Lung (tissue), 17 donors: ENCODE measurements at places on chromosomes 7 and 10. TPM values are rescaled to one million over a fixed set of nuclear protein-coding genes. Genes with fewer than 3 reads are reported as not detected.

The PRPS1L1 gene
- not detected for total RNA-seq

The STK31 gene
- 0.86 TPM for total RNA-seq

DNA sequence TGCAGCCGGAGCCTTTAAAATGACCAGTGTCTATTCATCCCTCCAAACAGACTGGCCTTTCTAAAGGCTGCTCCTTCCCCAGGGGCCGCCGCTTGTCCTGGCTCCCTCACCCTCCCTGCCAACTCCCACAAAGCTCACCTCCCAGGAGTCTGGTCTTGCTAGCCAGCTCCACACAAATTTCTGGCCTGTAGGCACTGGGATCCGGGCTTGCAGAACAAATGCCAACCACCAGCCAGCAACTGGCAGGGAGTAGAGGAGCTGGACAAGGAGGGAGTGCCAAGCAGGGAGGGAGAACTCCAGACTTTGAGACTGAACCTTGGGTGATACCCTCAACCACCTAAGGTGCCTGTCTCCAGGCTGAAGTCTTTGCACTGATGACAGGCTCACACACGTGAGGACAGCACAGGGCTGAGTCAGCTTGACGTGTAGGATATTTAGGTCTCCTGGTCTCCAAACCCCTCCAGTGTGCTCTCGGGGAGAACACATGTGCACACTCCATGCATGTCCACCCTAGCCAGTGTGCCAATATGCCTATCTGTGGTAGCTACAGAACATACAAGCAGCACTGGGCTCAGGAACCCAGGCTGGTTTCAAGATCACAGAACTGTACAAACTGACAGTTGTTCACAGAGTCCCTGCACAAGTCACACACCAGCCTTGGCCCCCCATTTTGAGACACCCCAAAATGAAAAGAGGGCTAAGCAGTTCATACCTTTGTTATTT lies 6.0 kb downstream of the PAX2 start:
- peaks cover 15% of the 10 kb centered on the region for H3K4me1 ChIP-seq
- no peak overlapping the region for H3K4me3 ChIP-seq
- H3K36me3 ChIP-seq: no peaks in the 10 kb centered on the region
- no peak overlapping the region for H3K27ac ChIP-seq
- DNase-seq: no peak

The ZNF503 gene
- 37.8 TPM for total RNA-seq

GRCh38 chr10:13222566-13222965 lies 11.6 kb downstream of the UCMA start:
- no peak overlapping the region for H3K4me3 ChIP-seq
- no peak overlapping the region for H3K27ac ChIP-seq
- no peaks in the 10 kb centered on the region for H3K27me3 ChIP-seq
- DNase-seq: no peak
- H3K36me3 ChIP-seq: no peaks in the 10 kb centered on the region

The MKI67 gene
- 8.6 TPM for total RNA-seq

DNA sequence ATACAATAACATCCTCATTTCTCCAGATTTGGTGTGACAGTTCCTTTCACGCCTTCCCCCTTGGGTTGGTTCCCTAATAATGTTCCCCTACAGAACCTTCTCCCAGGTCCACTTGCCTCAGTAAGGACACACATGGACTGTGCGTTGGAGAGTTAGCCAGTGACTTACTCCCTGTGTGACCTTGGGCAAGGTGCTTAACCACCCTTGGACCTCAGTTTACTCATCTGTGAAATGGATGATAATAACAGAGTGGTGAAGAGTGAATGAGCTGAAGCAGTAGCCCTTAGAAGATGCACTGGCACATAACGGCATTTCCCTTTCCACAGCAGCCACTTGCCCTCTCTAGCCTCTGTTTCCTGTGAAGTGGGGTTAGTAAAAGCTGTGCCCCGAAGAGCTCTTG lies 175.8 kb downstream of the PKD1L1 start:
- no peak overlapping the region for H3K27ac ChIP-seq
- no peak for DNase-seq
- no peak overlapping the region for H3K4me3 ChIP-seq
- H3K36me3 ChIP-seq: no peaks in the 10 kb centered on the region

The POLR2J3 gene
- total RNA-seq: 51.3 TPM

The WASHC2A gene
- 58.3 TPM for total RNA-seq

The HKDC1 gene
- 1.5 TPM for total RNA-seq

GRCh38 chr10:36493516-36493880 lies 631.9 kb upstream of the ANKRD30A start:
- no peak overlapping the region for H3K27ac ChIP-seq
- no peak for DNase-seq
- H3K27me3 ChIP-seq: no peaks in the 10 kb centered on the region

DNA sequence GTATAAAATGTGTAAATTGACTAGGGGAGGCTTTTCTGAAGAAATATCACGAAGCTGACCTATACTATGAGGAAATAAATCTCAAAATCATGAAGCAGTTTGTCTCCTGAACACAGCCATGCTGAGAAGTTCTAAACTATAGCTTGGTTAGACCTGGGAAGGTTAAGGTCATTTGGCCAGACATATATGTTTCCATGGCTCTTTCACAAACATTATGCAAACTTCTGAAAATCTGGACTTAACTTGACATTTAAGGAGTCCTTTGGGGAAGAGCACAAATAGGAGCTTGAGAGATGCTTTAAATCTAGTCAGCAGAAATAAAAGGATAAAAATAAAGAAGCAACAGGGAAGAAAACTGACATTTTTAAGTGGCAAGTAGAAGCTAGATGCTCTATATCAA lies 115.9 kb upstream of the MEOX2 start:
- H3K27ac ChIP-seq: no peak overlapping the region
- H3K27me3 ChIP-seq: no peaks in the 10 kb centered on the region
- H3K4me1 ChIP-seq: peaks cover 20% of the 10 kb centered on the region
- no peak overlapping the region for H3K4me3 ChIP-seq
- H3K36me3 ChIP-seq: no peaks in the 10 kb centered on the region

GRCh38 chr7:139094030-139094429 lies 15.5 kb downstream of the ZC3HAV1 start:
- H3K27ac ChIP-seq: no peak overlapping the region
- H3K4me1 ChIP-seq: no peaks in the 10 kb centered on the region
- H3K36me3 ChIP-seq: no peaks in the 10 kb centered on the region
- DNase-seq: no peak
- peaks cover 2% of the 10 kb centered on the region for H3K27me3 ChIP-seq

The OR9A2 gene
- not detected for total RNA-seq

The SLIT1 gene
- 5.6 TPM for total RNA-seq

DNA sequence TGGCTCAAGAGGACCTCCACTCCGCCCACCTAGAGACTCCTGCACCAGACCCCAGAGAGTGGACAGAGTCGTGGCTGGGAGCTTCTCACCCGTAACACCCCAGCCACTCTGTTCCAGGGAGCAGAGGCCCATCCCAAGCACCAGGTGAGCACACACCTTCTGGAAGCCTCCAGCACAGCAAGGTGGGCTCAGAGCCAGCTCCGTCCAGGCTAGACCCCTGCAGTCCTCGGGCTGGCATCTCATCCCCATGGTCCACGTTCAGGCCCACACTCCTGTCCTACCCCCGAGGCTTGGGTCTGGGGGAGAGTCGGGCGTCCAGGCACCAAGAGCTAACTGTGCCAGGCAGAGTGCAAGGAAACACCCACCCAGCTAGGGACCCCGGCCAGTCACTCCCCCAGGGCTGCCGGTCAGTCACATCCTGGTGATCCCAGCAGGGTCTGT lies 13.2 kb downstream of the PDGFA start:
- H3K4me1 ChIP-seq: peaks cover 6% of the 10 kb centered on the region
- H3K27ac ChIP-seq: no peak overlapping the region
- no peaks in the 10 kb centered on the region for H3K36me3 ChIP-seq
- H3K27me3 ChIP-seq: no peaks in the 10 kb centered on the region
- H3K4me3 ChIP-seq: no peak overlapping the region
- no peak for DNase-seq

The NKX6-2 gene
- total RNA-seq: not detected

DNA sequence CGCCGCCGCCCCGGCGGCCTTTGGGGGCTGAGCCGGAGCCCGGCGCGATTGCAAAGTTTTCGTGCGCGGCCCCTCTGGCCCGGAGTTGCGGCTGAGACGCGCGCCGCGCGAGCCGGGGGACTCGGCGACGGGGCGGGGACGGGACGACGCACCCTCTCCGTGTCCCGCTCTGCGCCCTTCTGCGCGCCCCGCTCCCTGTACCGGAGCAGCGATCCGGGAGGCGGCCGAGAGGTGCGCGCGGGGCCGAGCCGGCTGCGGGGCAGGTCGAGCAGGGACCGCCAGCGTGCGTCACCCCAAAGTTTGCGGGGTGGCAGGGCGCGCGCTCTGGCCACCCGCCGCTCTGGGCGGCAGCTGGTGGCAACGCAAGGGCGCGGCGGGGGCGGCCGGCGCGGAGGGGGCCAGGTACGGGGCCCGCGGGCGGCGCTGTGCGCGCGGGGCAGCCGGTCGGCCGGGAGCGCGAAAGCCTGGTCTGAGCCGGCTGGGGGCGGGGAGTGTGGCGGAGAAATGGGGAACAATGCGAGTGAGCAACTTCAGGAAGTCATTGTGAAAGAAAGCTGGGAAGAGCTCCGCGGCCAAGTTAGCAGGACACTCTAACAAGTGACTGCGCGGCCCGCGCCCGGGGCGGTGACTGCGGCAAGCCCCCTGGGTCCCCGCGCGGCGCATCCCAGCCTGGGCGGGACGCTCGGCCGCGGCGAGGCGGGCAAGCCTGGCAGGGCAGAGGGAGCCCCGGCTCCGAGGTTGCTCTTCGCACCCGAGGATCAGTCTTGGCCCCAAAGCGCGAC lies at the start of gene IKZF1:
Gene IKZF1 (plus strand): TSS at position 588 of the 782 bp plus-strand sequence. CDS start 14,346 bp downstream, outside the sequence.
- peak; percentile 41 for DNase-seq
- H3K27me3 ChIP-seq: peaks cover 56% of the 10 kb centered on the region
- no peaks in the 10 kb centered on the region for H3K4me1 ChIP-seq
- H3K36me3 ChIP-seq: no peaks in the 10 kb centered on the region

The PITRM1 gene
- 88.5 TPM for total RNA-seq

DNA sequence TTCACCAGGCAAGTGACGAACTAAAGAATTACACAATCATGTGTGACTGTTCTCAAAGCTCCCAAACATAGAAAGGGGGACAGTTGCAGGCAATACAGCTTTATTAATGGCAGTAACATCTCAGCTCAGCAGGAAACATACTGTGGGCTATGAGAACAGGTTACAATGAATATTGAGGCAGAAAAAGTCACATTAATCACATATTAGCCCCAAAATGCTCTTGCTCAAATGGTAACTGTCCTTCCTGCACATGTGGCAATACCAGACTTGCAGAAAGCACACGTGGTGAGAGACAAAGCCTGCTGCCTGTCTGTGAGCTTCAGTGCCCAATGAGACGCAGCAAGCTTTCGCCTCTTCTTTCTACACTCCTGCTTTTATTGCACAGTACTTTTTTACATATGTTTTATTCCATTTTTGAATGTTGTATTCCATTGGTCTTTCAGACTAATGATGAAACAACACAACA lies 104.9 kb upstream of the ACBD5 start:
- no peaks in the 10 kb centered on the region for H3K36me3 ChIP-seq
- no peak overlapping the region for H3K27ac ChIP-seq
- no peak for DNase-seq
- no peaks in the 10 kb centered on the region for H3K4me1 ChIP-seq
- H3K4me3 ChIP-seq: no peak overlapping the region

The MACROH2A2 gene
- 7.8 TPM for total RNA-seq

The UCMA gene
- total RNA-seq: 0.91 TPM

DNA sequence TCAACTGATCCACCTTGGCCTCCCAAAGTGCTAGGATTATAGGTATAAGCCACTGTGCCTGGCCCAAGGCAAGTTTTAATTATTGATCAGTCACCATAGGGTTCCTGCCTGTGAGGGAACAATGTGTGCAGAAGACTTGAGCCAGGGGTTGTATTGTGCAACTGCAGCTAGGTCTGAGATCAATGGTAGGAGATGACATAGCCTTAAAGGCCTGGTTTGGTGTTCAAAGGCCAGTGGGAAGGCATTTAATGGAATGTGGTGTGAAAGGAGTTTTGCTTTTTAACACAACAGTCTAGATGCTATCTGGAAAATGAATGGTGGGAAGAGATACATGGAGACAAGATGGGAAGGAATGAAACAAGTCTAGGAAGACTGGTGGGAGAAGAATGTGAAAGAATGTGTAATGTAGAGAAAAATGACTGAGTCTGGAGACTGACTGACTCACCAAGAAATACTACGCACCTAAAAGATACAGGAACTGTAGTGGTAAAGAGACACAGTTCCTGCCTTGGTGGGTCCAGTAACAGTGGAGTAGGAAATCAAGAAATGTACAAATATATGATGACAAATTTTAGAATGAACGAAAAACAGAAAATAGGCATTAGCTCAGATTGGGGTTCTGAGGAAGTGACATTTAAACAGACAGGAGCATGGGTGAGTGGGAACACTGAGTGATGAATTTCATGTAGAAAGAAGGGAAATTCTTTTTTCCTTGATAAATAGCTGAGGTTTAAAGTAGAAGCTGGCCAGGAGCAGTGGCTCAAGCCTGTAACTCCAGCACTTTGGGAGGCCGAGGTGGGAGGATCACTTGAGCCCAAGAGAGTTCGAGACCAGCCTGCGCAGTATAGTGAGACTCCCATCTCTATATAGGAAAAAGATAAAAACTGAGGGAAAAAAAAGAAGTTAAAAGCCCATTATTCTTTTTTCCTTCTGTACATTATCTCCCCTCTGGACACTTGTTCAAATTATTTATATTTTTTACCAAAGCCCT lies 9.4 kb downstream of the HNRNPF start:
- H3K4me1 ChIP-seq: no peaks in the 10 kb centered on the region
- no peaks in the 10 kb centered on the region for H3K27me3 ChIP-seq
- peaks cover 11% of the 10 kb centered on the region for H3K36me3 ChIP-seq
- H3K27ac ChIP-seq: no peak overlapping the region
- no peak for DNase-seq
- no peak overlapping the region for H3K4me3 ChIP-seq

The MEST gene
- total RNA-seq: 47.9 TPM

The SYT15 gene
- 53.5 TPM for total RNA-seq

GRCh38 chr10:52394246-52394645 lies 80.2 kb downstream of the DKK1 start:
- H3K27ac ChIP-seq: no peak overlapping the region
- DNase-seq: no peak
- no peaks in the 10 kb centered on the region for H3K36me3 ChIP-seq
- no peaks in the 10 kb centered on the region for H3K27me3 ChIP-seq
- no peak overlapping the region for H3K4me3 ChIP-seq

GRCh38 chr7:11726001-11726793 lies 105.8 kb downstream of the THSD7A start:
- peak; percentile 78 for DNase-seq
- H3K27me3 ChIP-seq: no peaks in the 10 kb centered on the region
- H3K36me3 ChIP-seq: no peaks in the 10 kb centered on the region
- H3K27ac ChIP-seq: no peak overlapping the region
- no peaks in the 10 kb centered on the region for H3K4me1 ChIP-seq
- H3K4me3 ChIP-seq: no peak overlapping the region
